Fibroblast of mammary gland (primary cell): ENCODE measurements at places on chromosomes 3 and 15.
A peak's percentile ranks its signal among the peaks of the same experiment; 100 is the strongest.

DNA sequence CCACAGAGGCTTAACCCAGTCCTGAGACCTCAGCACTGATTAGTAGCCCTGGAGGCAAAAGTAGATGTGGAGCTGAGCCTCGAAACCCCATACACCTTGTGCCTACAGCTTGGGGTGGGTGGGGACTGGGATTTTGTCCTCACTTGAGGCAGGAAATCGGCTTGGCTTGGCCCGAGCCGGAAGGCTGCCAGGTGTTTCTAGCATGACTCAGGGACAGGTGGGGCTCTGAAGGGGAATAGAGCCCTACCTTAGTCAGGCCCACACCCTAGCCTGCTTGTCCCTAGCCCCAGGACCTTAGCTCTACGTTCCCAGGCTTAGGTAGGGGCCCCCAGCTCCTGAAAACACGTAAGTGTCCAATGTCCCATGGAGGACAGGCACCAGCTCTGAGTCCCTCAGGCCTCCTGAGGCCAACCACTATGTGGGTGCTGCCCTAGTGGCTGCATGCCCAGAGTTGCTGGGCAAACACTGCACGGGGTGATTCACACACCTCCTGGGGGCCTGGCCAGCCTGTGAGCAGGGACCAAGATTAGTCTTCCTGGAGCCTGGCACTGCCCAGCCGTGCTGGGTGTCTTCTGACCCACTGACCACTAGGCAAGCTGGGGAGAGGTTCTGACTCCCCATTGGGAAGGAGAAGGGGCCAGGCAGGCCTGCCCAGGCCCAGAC, 3.1 kb downstream of the MST1R start:
- peak; percentile 8 for DNase-seq

GRCh38 chr3:8942746-8943488, 20.4 kb downstream of the RAD18 start:
- DNase-seq: no peak

DNA sequence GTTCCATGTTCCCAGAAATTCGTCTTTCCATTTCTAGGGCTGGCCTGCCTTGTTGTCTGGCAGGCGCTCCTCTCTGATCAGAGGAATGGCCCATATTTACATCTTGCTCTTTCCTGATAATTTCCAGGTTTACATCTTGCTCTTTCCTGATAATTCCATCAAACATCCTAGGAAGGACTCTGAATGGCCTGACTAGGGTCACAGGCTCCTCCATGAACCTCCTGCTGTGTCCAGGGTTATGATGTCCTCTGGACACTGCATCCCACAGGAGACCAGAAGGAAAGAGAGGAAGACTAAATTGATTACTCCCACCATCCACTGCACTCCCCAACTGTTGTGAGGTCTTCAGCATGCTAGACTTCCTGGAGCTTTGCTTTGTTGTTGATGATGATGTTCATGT, 75.4 kb downstream of the CLSTN2 start:
- no peak for DNase-seq

DNA sequence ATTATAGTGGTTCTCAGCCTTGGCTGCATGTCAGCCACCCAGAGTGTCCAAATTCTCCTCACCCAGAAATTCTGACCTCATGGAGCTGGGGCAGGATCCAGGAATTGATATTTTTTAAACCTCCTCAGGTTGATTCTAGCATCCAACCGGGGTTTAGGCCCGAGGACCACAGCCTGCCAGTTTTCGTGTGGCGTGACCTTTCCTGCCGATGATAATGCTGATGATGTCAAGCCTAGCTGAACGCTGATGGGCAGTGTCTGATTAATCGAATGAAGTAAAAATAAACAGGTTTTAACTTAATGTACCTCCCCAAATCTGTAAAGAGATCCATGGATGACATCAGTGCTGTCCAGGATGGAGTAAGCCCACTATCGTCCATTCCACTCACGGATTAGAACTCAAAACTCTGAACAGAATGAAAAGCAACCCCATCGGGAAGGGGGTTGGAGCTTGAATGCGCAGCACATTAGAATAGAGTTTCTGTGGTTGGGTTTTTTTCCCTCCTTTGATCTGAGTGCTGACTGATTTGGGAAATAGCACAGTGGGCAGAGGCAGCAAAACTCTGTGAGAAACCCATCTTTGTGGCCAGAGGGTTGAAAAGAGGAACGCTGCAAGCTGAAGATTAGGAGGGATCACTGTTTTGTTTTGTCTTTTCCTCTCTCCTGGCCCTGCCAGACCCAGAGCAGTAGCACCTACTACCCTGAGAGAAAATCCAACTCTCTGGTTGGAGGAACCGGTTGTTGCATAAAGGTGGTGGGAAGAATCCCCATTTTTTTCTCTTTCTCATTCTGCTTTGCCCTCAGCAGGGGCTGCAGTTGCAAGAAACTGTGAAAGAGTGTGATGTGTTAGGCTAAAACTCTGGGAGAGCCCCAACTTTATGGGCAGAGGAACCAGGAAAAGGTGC, 153.9 kb downstream of the APBA2 start:
- DNase-seq: no peak

- DNase-seq: no peak
These were observed 175.4 kb downstream of the SUCNR1 start for GRCh38 chr3:152048831-152049230.

GRCh38 chr3:115403786-115404185, 219.5 kb upstream of the GAP43 start:
- no peak for DNase-seq

DNA sequence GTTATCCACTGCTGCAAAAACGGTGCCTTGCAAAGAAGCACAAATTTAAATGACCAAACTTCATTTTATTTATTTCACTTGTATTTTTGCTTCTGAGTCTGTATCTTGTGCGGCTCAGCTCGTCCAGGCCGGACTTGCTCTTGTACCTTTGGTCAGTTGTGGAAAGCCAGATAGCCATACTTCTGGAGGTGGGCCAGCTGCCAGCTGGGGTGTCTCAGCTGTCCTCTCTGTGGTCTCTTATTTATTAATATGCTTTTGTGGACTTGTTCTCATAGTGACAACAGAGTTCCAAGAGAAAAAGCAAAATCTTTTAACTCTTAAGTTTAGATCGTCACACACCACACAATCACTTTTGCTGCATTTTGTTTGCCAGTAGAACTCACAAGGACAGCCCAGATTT, 87.7 kb downstream of the IL1RAP start:
- no peak for DNase-seq

GRCh38 chr3:123951522-123952447, 9.2 kb downstream of the CCDC14 start:
- no peak for DNase-seq

- peak; percentile 89 for DNase-seq
These were observed 33.9 kb upstream of the C15orf39 start for GRCh38 chr15:75167588-75168350.

DNA sequence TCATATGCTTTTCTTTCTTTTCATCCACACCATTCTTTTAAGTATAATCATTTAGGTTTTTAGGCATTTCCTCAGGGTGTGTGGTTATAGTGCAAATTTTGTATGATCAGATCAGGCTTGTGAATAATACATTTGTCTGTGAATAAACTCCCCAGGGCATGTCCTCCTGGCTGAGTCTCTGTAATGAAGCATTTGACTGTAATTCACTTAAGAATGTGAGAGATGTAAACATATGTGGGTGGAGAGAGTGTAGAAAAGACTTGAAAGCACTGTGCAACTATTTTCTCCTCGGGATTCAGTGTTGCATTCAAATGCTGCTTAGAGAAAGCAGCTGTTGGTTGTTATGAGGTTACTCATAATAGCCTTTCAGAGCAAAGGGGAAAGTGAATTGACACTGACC, 996.5 kb downstream of the TUSC7 start:
- DNase-seq: peak; percentile 93

DNA sequence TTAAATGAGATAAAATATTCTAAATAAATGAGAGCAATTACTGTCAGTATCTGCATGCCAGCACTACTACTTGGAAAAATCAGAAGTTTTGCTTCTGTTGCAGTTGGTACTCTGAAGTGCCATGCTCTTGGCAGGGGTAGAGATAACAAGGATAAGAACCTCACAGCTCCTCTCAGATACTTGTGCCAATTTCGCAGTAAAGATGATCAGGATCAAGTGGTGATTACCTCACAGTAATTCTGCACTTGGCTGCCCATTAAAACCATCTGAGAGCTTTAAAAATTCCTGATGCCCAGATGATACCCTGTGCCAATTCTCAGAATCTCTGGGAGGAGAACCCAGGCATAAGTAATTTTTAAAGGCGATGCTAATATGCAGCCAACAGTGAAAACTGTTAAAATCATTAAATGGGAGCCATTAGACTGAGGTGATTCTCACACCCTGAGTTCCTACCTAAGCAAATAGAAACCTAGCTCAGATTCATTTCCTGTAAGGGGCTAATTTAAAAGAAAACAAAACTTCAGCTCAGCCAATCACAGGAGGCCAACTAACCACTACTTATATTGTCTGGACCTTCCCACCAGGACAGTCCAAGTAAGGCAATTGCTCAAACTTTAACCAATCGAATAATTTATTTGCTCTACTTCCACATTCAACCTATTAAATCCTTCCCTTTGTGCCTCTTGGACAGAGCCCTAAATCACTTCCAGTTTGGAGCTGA, 171.2 kb downstream of the KCNMB2 start:
- DNase-seq: no peak

DNA sequence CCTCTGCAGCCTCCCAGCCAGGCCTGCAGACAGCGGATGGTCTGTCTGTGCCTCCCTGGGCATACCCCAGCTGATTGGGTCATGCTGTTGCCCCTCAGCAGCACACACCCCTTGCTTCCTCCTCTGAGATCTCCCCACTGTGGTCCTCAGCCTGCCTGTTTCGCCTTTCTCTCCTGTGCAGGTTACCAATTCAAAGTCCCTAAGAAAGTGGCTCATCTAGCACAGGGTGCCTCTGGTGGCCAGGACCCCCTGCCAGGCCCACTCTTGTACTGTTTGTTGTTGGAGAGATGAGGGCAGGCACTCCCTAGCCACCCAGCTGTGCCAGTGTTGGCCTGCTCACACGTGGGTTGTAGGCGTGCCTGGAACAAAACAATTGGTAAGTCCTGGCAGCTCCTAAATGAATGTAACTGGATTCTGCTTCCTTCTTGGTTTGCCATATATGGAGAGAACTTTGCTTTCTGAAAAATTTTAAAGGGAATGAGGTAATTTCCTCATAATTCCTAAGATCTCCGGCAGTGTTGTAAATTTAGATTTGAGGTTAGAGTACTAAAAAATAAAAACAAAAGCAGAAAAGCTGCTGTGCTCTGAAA, 213.2 kb upstream of the IL12A start:
- DNase-seq: peak; percentile 67

DNA sequence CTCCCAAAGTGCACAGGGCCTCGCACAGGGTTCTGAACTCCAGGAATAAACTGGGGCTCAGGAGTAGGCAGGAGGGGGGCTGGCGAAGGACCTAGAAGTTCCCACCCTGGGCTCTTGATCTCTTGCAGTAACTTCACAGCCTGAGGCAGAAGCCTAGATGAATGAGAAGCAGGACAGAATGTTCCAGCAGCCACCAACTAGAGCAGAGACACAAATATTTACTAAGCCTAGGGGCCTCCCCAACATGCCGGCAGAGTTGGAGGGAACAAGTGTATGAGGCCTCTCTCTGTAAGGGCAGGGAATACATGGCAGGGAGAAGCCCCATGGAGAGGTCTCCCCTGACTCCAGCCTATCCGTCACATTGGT, 25.3 kb upstream of the C15orf39 start:
- no peak for DNase-seq

DNA sequence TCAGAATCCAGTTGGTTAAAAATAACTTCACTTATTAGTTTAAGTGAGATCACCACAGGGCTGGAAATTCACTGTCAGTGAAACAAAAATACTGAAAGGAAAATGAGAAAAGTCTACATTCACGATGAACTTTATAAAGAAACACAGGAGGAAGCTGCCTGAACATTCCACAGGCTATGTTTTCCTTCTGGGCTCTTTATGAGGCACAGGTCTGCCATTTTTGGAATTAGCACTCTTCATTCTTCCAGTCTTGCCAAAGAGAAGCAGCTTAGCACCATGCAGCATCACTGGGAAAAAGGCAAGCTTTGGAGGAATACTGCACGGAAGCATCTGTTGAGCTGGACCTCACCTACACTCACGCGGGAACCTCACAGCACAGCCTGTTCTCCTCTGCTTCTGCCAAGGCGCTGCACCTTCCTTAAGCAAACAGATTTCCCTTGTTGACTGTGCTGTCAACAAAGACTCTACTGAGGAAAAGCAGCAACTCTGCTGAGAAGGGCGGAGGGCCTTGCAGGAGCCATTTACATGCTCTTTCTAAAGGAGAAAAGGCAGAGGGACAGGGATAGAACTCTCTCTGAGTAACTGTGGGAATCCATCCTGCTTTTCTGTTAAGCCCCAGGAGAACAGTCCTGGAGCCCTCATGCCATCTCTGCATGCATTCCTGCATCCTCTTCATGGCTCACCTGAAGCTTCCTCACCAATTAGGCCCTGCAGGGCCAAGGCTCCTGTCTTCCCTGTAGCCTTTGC, 15.7 kb downstream of the SUSD5 start:
- no peak for DNase-seq

DNA sequence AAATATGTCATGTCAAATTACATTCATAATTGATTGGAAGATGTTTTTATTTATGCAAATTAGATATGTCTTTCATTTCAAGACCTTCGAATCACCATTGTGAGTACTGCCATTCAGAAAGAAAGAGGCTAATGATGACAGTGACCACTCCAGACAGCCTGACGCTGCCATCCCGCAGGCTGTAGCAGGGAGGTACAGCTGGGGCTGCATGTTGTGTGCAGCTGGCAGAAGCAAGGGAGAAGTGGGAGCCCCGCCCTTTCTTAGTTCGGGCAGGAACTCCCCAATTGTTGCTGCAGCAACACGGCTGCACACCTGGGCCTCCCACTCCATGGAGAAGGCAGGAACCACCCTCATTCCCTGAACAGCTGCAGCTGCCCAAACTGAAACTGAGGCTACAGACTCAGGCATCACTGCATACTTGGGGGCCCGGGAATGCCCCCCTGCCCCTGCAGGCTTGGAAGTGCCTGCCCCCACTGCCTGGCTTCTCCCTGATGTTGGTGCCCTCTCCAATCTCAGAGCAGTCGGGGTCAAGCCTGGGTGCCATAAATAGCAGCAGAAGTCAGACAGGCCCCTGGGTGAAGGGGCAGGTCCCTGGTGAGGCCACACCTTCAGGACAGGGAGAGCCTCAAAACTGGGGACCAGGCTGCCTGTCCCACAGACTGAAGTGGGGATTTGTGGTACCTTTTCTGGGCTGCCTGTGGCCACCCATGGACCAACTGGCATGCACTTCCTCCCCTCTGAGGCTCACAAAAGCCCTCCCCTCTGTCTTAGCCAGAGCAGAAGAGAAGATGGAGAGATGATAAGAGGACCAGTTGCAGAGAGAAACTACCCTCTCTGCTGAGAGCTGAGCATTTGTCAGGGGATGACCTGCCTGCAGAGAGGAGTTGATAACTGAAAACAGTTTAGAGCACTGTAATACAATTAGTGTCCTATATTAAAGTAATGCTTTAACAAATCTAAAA, 964.6 kb downstream of the SI start:
- DNase-seq: no peak
